ENCODE measurements at places on chromosomes 2 and 18. TPM values are rescaled to one million over a fixed set of nuclear protein-coding genes. Genes with fewer than 3 reads are reported as not detected.

DNA sequence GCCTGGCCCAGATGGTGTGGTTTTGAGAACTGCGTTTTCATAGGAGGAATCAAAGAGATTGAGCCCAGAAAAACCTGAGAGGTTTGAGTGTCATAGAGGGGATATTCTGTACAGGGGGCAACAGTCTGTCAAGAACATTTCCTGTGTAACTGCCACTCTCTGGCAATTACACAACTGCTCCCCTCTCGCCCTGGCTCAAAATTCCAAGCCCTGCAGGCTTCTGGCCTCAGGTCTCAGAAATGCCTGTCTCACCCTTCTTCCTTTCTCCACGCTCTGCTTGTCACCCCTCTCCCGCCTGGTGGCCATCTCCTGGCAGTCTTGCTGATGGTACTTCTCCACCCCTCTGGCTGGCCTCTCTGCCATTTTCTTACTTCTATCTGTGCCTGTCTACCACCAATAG, 4.0 kb downstream of the VAMP5 start:
- DNase-seq: no peak

GRCh38 chr2:169036736-169037440, 5.8 kb upstream of the ABCB11 start:
- no peak for DNase-seq

SLC23A3 gene
- total RNA-seq: 1.4 TPM

- DNase-seq: no peak
Measured at GRCh38 chr2:133975676-133976428, 278.0 kb upstream of the MGAT5 start.

DNA sequence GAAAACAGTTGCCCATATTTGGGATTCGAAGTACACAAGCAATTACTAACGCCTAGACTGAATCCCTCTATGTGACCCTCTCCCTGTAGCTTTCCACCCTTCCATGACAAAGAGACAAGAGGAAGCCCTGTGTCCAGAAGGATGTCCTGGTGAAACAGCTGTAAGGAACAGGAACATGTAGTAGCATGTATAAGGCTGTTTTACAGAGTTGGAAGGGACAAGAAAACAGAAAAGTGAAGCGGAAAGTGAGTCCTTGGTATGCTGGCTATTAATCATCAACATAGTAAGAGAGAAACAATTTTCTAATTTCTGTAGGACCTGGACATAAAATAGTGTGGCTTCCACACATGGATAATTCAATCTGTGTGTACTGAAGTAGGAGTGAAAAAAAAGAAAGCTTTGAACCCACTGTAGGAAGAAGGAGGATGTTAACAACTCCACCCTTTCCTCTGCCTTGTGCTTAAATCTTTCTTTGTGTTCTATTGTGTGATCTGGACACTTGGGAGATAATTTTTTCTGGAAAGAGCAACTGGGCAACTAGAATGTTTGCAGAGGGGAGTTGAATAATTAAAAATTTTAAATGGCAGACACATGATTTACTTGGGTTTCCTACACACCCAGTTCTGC, 162.3 kb upstream of the ZSWIM2 start:
- DNase-seq: no peak

DNA sequence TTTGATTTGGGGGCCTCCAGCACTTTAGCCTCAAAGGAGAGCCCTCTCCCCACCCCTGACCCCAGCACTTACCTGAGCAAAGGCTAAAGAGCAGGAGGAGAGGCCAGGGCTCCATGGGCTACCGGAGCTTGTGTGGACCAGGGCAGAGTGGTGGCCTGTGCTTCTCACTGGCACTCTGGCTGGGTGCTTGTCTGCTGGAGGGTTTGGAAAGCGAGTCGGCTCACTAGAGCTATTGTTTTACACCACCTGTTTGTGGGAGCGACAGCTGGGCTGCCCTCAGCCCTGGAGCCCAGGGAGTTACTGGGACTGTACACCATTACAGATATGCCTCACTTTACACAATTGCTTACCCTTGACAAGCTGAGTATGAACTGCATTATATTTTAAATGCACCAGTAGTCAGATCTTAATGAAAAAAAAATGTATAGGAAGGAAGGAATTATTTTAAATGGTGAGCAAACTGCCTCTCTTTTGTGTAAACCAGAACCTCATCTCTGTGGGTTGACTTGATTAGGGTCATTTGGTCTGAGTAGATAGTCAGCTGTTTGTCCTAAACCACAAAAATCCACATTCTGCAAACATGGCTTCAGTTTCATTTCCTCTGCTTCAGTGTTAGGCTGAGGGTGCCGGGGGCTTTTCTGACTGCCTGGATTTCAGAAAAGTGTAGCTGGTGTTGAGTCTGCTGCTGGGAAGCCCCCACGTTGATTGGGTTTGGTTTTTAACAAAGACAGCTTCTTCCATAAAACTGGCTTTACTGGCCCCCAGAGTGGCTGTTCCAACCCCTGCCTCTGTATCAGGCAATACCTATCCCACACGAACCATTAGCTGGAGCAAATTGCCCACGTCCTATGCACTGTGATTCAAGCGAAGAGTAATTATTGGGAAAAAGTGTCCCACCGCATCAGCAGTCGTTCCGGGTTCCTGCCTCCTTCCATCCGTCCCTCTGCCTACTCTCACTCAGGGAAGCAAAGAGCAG, at the start of gene CHRNA1:
Gene CHRNA1, minus strand, starts transcription at position 193 of the 976 bp plus-strand sequence. Its CDS starts 78 bp downstream, at position 115.
- DNase-seq: no peak

GALNT5 gene
- total RNA-seq: 0.16 TPM

DNAH7 gene
- total RNA-seq: 0.40 TPM

NT5C1B gene
- not detected for total RNA-seq

SLC5A7 gene
- 0.19 TPM for total RNA-seq

ABCG8 gene
- total RNA-seq: 0.11 TPM

SF3B6 gene
- total RNA-seq: 47.7 TPM

NR4A2 gene
- 1.5 TPM for total RNA-seq
